ENCODE measurements at places on chromosomes 13 and 19.

DNA sequence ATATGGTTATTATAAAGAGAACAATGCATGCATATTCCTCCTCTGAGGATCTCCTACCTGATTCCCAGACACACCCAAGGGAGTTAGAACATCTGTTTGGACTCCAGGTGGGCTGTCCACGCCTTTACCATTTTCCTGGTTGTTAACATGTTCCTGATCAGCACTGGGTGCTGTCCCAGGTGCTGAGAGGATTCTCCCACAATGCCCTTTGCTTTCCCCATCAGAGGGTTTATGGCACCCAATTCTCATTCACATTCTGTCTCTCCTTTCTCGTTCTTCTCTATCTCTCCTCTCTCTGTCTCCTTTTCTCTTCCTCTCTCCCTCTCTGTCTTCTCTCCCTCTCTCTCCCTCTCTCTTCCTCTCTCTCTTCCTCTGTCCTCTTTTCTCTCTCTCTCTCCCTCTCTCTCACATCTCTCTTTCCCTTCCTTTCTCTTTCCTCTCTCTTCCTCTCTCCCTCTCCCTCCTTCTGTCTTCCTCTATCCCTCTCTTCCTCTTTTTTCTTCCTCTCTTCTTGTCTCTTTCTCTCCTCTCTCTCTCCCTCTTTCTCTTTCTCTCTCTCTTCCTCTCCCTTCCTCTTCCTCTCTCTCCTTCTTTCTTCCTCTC, 3.3 kb upstream of the RDH13 start:
- no peak for DNase-seq

GRCh38 chr13:58843071-58843470, 1211.5 kb downstream of the PCDH17 start:
- DNase-seq: no peak

GRCh38 chr19:9996541-9996940, 13.8 kb downstream of the COL5A3 start:
- DNase-seq: no peak

DNA sequence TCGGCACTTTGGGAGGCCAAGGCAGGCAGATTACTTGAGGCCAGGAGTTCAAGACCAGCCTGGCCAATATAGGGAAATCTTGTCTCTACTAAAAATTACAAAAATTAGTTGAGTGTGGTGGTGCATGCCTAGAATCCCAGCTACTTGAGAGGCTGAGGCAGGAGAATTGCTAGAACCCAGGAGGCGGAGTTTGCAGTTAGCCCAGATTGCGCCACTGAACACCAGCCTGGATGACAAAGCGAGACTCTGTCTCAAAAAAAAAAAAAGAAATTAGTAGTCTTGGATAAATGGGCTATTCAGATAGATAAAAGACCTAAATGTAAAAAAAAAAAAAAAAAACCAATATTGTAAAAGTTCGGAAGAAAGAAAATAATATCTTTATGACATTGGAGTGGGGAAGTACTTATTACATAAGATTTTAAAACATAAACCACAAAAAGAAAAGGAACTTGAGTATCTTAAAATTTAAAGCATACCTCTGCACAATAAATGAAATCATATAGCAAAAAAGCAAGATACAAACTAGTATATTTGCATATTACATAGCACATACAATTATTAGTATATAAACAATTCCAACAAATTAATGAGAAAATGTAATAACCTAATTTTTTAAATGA, 26.7 kb upstream of the RNASEH2B start:
- no peak for DNase-seq

GRCh38 chr19:28482221-28482620, 730.7 kb downstream of the UQCRFS1 start:
- DNase-seq: no peak

DNA sequence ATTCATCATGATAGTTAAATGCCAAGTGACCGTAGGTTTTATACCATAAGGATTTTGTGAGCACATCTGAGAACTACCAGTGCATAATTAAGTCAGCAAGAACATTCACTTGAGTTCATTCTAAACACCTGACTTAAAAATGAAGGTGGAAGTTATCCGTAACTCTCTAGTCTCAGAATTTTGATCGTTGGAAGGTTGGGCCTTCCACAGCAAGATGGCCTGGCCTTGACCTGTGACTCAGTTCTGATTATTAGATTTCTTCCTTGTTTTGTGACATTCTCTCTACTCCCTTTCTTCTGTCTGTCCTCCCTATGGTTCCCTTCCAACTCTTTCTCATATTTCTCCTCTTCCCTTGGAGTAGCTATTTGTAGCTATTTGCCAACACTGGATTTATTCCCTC, 20.0 kb upstream of the WDFY2 start:
- no peak for DNase-seq

GRCh38 chr19:5851302-5851701, at the start of gene FUT3:
TSS of gene FUT3 (minus strand) at chr19:5851449.
- DNase-seq: no peak

GRCh38 chr13:40878321-40878720, 88.9 kb downstream of the SLC25A15 start:
- no peak for DNase-seq

DNA sequence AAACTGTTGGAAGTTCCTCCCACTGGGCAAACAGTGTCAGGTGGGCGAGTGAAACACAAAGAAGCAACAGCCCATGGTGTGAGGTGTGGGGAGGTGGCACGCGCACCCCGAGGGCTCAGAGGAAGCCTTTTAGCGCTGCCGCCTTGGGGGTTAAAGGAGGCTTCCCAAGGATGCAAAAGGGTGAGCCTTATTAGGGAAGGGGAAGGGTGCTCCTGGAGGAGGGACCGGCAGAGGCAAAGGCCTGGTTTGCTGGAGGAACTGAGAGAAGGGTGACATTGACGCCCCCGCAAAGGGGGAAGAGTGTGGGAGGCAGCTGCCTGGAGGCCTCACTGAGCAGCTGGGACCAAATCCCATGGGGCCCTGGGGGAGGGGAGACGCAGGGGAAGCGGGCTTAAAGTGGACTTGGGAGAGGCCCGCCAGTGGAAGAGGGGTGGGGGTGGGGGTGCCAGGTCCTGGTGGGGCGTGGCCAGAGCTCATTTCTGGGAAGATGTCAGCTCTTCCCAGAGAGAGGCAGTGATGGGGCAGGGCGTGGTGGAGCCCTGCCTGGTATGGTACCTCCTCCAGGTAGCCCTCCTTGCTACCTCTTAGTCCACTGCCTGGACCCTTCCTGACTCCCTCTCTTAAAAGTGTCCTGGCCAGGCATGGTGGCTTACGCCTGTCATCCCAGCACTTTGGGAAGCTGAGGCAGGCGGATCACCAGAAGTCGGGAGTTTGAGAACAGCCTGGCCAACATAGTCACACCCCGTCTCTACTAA, 12.0 kb upstream of the FCHO1 start:
- no peak for DNase-seq

- DNase-seq: no peak
Measured at GRCh38 chr19:6697291-6697690, 23.2 kb downstream of the C3 start.

GRCh38 chr19:18859676-18860301, 28.0 kb downstream of the UPF1 start:
- DNase-seq: no peak

DNA sequence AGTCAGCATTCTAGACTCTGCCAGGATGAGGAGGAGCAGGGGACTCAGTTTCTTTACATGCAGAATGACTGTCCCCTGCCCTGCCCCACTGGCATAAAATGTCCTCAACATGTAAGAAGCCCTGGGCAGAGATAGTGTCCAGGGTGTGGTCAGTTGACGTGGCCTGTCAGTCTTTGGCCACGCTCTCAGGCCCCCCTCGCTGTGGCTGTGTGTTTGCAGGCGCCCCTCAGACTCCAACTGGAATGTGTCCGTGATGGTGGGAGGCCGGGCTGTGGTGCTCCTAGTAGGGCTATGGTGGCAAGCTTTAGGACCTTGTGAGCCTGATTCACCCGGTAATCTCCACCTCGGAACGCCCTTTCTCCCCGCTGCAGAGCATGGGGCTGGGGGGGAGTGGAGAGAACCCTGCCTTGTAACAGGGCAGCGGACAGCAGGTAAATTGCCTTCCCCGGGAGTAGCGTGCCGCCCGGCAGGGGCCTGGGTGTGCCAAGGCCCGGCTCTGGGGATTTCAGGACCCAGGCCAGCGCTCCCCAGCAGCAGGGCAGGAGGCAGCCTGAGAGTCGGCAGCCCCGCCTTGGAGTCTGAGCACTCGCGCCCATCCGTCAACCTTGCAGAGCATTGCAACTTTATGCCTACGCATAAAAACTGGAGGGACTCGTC, 62.3 kb downstream of the CHST8 start:
- no peak for DNase-seq

DNA sequence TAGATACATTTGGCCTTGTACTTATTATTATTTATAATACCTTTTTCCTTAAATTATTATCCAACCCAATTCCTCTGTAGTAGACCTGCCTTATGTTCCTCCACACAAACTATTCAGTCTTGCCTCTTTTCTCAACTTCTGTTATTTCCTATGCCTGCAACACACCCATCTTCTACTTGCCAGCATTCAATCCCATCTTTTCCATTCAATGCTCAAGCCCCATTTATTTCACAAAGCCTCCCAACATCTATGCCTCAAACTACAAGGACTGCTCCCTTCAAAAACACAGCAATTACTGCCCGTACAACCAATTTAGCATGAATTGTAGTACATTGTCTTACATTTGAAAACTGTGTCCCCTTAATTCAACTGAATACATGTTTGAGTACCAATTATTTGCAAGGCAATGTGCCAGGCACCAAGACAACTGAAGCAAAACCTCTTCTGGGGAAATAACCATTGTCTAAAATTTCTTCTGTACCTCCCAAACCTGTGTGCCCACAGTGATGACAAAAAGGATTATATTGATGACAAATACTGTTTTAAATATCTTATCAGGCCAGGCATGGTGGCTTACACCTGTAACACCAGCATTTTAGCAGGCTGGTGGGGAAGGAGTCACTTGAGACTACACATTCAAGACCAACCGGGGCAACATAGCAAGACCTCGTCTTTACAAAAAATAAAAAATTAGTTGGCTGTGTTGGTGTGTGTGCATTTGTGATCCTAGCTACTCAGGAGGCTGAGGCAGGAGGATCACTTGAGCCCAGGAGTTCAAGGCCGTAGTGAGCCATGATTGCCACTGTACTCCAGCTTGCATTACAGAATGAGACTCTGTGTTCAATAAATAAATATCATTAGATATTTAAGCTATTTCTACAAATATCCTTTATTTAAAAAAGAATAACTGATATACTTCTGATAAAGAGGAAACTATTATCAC, 35.1 kb downstream of the ELF1 start:
- no peak for DNase-seq

DNA sequence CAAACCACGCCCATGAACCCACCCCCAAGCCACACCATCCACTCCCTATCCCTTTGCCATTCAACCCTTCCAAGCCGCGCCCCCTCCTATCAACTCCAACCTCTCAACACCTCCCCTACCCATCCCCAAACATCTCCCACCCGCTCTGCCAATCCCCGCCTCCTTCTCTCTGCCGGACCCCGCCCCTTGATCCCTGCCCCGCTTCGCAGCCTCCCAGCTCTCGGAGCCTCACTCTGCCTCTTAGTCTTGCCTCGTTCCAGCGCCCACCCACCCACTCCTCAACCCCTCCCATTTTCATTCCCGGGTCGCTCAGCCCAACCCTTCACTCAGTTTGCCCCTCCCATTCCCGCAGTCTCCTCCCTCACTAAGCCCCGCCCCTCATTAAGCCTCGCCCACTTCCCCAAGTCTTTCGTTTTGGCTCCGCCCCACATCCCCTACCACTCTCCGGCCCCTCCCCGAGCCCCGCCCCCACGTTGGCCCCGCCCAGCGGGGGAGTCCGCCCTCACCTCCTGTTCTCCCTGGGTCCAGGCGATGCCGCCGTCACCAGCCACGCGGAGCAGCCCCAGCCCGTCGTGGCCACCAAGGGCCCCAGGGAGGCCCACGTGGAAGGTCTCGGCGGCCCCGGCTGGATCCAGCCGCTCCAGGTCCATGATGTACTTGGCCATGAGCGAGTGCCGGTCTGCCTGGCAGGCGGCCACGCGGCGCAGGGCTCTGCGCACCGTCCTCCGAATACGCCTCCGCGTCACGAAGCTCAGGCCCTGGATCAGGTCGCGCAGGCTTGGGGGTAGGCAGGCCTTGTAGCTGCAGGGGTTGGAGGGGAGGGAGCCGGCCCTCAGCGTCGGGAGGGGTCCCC, 5.7 kb downstream of the JAK3 start:
- peak; percentile 44 for DNase-seq

All from activated CD4-positive, alpha-beta T cell treated with anti-CD3 and anti-CD28 coated beads for 1 hour (primary cell).